ENCODE measurements at places on chromosomes 3 and 15. TPM values are rescaled to one million over a fixed set of nuclear protein-coding genes. Genes with fewer than 3 reads are reported as not detected.

GRCh38 chr15:39908186-39908585 lies 11.9 kb downstream of the GPR176 start:
- H3K27ac ChIP-seq: no peak overlapping the region
- H3K36me3 ChIP-seq: no peaks in the 10 kb centered on the region
- DNase-seq: no peak
- no peak overlapping the region for H3K4me3 ChIP-seq
- no peaks in the 10 kb centered on the region for H3K27me3 ChIP-seq

- no peaks in the 10 kb centered on the region for H3K27me3 ChIP-seq
- peak overlapping the region; percentile 61 for H3K27ac ChIP-seq
Measured at GRCh38 chr3:31980530-31981205, 394 bp downstream of the OSBPL10 start.

GRCh38 chr15:33608714-33609113 lies 297.9 kb downstream of the RYR3 start:
- no peaks in the 10 kb centered on the region for H3K4me1 ChIP-seq
- no peak for DNase-seq
- peaks cover 17% of the 10 kb centered on the region for H3K36me3 ChIP-seq
- H3K27me3 ChIP-seq: no peaks in the 10 kb centered on the region
- no peak overlapping the region for H3K27ac ChIP-seq

The AADACL2 gene
- not detected for total RNA-seq

The EFHB gene
- total RNA-seq: not detected

Measured in psoas muscle (tissue), 8 donors.